Stimulated activated CD8-positive, alpha-beta memory T cell treated with anti-CD3 and anti-CD28 coated beads, Interleukin-2, amount 100 ng/mL, for 1 hour (primary cell): ENCODE measurements at places on chromosomes 6 and 20.
A peak's percentile ranks its signal among the peaks of the same experiment; 100 is the strongest.

DNA sequence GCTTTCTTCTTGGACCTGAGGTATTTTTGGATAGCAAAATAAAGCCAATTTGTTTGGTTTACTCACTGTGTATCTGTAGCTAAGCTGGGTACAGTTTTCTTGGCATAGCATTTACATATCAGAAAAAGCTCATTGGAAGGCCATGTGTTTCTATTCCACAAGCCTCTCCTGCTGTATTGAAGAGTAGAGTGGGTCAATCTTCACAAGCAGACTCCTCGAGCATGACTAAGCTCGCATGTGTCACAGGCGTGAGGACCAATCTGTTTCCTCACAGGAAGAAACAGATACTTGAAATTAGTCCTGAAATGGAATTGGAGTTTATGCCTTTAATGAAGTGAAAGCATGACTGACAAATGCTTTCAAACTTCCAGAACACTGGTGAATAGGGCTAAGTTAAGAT is 1279.0 kb upstream of the MAP3K7 start:
- DNase-seq = no peak

GRCh38 chr6:154715446-154715845 is 17.8 kb upstream of the SCAF8 start:
- DNase-seq = no peak

DNA sequence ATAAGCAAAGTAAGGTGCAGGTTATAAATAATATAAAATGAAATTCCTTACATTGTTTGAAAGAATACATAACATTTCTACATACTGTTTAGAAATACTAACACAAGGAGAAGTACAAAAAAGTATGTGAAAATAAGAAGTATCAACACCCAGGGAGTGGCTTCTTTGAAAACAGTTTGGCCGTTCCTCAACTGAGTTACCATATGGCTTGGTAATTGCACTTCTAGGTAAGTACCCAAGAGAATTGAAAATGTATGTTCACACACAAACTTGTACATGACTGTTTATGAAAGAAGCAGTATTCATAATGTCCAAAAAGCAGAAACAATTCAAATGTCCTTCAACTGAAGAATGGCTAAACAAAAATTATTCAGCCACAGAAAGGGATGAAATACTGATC is 30.7 kb downstream of the PAK5 start:
- DNase-seq = no peak

- DNase-seq = no peak
Observed at GRCh38 chr6:137724495-137725211, 142.4 kb upstream of the TNFAIP3 start.

DNA sequence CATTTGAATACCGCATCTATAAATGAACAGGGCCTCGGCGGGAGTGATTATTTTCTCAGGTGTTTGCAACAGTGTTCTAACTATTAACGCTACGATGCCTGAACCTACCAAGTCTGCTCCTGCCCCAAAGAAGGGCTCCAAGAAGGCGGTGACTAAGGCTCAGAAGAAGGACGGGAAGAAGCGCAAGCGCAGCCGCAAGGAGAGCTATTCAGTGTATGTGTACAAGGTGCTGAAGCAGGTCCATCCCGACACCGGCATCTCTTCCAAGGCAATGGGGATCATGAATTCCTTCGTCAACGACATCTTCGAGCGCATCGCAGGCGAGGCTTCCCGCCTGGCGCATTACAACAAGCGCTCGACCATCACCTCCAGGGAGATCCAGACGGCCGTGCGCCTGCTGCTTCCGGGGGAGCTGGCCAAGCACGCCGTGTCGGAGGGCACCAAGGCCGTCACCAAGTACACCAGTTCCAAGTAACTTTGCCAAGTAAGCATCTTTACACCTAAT is 70.9 kb downstream of the HFE start:
- peak; percentile 65 for DNase-seq

- no peak for DNase-seq
Observed at GRCh38 chr6:20907486-20908071, 373.3 kb downstream of the CDKAL1 start.

GRCh38 chr20:25284131-25284601 is 36.3 kb downstream of the PYGB start:
- DNase-seq = no peak

DNA sequence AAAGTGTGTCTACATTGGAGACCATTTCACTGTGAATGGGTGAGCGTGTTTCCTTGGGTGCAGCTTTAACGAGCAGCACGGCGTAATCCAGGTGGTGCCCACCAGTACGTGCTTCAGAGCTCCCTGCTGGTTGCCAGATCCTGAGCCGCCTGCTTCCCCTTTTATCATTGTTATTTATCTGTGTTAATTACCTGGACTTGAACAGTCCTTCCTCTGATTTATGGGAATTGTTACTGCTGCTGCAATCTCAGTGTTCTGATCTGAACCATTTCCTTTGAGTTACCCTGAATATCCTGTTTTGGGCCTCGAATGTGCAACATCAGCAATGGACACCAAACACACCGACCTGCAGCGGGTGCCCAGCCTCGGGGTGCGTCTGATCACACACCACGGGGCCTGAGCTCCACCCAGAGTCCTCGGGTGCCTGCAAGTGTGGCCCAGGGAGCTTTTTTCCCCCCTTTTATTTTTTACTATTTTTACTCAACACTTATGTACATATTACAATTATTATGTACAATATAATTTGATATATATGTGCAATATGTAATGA is 81.3 kb downstream of the RPP40 start:
- DNase-seq = no peak

DNA sequence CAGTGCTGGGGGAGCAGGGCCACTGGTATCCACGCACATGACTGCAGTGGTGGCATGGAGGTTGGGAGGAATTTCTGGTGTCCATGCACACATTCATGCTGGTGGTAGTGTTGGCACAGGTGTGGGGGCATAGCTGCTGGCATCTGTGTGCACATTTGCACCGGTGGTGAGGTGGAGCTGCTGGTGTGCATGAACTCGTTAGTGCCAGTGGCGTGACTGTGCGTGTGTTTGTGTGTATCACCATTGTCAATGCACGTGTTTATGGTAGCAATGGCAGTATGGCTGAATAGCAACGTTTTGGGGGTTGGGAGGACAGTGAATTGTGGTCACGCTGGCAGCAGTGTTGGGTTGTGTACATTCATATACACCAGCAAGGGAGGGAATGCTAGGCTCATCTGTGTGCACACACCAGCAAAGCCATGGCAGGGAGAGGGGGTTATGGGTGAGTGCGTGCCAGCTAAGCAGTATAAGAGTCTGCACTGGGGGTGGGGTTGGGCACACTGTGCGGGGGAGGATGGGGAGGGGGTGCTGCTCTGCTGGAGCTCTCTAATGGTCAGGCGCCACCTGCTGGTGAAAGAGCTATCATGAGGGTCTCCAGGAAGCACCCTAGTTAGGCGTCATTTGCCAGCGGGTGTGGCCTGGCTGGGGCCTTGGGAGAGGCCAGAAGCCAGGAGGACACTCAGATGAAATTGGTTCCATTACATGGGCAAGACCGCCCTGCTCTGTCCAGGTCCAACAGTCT is 626.1 kb upstream of the ID4 start:
- DNase-seq = no peak

DNA sequence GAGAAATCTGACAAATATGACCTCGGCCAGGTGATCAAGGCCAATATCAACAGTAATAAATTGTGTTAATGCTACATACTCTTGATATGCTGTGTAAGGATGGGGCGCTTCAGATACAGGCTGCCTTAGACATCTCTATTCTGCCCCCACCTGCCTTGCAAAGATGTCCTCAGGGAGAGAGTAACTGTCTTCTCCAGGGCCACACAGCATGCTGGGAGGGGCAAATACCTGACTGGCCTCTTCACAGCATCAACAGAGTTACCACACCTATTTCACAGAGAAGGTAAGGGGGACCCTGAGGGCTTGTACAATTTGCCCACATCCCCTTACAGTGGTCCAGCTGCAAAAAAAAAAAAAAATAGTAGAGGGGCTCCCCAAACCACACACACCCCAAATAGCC is 17.2 kb upstream of the KIAA1755 start:
- DNase-seq = no peak

GRCh38 chr20:33733654-33734576 is 2.1 kb downstream of the ZNF341 start:
- no peak for DNase-seq

DNA sequence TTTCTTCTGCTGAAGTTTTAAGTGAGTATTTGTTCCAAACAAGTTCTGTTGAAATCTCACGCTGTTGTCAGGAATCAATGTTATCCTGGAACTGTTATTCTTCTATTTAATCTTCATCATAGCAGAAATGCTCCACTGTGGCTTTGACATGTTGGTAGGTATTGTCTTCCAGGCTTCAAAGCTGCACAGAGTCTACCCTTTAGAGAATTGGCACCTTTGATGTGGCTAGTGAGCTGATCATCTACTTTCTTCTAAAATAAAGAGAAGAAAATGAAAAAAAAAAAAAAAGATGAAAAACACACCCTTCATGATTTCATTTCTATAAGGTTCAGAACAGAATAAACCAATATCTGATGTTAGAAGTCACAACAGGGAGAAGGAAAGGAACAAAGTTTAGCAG is 5.8 kb upstream of the ZSCAN23 start:
- DNase-seq = no peak

- DNase-seq = no peak
Observed at GRCh38 chr6:46035242-46035641, 19.6 kb upstream of the CLIC5 start.
